Natural killer cell treated with Interleukin-12 subunit alpha and Interleukin-12 subunit beta and Interleukin-15 and Interleukin-18, amount 100 ng/mL, for 72 hours (primary cell): ENCODE measurements at places on chromosomes 11 and 22. TPM values are rescaled to one million over a fixed set of nuclear protein-coding genes. Genes with fewer than 3 reads are reported as not detected.

DNA sequence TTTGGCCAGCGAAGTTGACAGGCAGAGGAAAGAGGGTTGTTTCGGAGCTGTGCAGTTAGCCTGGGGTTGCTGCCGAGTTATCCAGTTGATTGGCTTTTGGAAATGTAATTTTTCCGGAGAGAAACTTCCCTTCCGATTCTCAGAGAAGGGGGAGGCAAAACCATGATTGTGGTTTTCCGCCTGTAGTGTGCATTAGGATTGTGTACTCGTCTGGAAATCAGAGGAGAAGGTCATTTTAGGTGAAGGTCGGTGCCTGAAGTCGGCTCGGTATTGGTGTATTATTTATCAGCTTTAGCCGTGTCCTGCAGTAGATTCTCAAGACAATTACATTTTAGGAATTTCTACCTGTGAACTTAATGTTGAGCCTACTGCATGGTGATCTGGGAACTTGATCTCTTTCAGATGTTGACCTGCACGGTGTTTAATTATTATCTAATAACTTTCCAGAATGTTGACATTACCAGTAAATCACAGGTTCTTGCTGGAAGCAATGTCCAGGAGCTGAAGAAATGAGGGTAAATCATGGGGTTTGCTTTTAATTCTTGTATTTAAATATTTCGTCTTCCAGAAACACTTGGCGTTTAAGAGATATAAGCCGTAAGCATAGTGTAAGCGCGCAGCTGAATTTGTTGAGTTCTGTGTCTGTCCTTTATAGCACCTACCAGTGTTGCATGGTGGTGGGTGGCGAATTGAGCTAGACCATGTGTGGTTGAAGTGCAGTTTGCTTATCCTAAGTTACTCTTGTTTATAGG lies 1.3 kb downstream of the ARHGEF12 start:
- no peak for DNase-seq

DNA sequence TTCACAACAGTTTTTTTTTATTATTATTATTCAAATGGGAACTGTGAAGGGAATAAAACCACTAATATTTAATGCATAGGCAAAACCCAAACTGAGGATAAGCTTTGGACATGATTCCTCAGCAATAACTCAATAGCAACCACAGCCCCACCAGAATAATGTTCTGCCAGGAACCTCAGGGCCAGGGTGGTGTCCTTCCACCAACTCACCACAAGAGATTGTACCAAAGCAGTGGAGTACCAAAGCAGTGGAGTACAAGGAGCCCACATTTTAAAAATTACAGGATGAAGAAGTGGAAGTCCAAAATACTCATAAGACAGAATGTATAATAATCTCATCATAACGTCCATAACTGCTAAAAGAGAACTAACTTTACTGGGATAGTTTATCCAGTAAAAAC lies 32.5 kb upstream of the FZD4 start:
- DNase-seq: no peak

- no peak for DNase-seq
Measured at GRCh38 chr22:37267135-37267587, 15.1 kb upstream of the CYTH4 start.

DNA sequence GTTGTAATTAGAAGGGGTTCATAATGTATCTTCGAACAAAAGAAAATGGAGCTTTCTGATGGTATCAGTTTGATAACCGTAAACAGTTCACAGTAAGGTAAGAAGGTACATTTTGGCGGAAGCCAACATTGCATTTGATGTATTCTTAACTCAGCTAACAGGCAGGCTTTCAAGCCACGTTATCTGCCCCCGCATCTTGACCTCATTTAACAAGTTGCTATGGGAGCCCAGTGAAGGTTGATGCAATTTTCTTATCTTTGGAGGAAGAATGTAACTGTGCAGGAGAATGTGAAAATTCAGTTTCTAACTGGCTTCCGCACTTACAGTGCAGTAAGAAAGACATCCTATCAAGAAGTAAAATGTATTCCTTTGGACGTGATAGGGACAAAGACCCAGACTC lies 110.6 kb downstream of the ETS1 start:
- no peak for DNase-seq

- DNase-seq: no peak
Measured at GRCh38 chr11:119445850-119446249, 22.9 kb upstream of the THY1 start.

- no peak for DNase-seq
Measured at GRCh38 chr11:44627911-44628729, 62.7 kb downstream of the CD82 start.

- no peak for DNase-seq
Measured at GRCh38 chr22:35808377-35808776, 90.7 kb downstream of the APOL5 start.

GRCh38 chr11:44773351-44773965 lies 46.7 kb downstream of the TSPAN18 start:
- no peak for DNase-seq

GRCh38 chr11:42806191-42806590 lies 505.6 kb upstream of the API5 start:
- no peak for DNase-seq

GRCh38 chr22:16387088-16387487 lies 205.5 kb downstream of the CCT8L2 start:
- no peak for DNase-seq

DNA sequence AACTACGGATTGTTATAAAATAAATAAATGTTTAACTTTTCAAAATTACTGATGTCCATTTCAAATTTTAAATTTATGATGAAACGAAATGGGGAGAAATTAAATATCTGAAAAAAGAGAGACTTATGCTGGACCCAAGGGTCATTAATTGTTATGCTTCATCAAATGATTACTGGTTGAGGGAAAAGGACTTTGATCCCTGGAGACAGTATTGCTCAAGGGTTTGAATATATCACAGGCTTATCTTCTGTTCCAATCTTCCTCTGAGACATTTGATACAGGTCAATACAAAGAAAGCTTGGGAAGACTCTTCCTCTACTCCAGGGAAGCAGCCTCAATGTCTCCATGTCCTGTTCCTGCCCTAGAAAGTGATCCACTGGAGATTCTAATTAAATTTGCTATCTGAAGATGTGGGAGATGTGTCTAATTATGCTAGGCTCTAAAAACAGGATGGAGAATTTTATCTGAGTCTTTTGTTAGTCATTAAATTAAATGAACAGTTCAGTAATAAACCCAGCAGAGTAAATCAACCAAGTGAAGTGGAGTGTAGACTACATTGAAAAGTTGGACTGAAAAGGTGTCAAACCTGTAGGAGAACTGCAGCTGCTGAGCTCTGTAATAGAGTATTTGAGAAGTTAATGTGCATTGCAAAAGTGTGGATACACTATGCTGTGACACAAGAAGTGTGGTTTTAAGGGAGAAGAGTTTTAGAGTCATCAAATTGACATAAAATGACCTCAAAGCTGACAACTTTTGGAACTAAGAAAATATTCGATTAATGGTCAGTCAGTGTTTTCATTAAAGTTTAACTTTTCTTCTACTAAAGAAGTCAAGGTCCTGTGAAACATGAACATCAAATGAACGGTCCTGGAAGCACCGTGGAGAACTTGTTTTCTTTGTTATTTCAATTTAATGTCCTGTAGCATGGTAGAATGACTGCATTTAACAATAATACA lies 623.7 kb upstream of the CCDC90B start:
- no peak for DNase-seq

DNA sequence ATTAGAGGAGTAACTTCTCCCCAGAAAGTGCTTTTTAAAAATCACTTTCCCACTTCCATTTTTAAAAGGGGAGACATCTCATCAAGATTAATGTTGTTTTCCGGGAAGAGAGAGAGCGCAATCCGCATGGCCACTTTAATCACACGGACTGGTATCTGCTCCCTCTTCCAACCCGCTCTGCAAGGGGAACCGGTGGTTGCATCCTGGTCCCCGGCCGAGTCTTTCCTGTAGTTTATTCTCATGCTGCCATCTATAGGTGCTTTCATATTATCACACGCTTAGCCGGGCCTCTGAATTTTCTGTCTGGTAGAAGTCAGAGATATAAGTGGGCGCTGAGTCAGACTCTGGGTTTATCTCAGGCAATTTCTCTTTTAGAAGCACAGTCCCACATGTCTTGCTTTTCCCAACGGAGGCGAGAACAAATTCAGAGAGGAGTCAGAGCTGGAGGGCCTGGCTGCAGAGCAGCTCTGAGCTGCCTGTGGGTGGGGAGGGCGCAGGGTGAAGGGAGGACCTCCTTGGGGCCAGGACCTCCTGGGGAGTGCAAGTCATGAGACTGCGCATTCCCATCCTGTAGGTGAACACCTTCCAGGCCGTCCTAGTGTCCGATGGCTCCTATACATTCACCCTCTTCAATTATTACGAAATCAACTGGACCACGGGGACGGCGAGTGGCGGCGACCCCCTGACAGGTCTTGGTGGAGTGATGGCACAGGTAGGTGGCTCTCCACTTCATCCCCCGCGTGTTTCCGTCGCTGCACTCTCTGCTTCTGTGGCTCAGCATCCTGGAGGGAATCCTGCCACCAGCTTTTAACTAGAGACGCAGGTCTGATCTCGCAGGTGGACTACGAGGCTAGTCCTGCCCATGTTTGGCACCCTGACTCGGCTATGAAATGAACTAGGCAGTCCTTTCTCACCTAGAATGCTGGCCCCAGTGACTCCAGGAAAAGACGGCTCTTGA lies 11.7 kb downstream of the TECTA start:
- no peak for DNase-seq

SIPA1 gene
- 139 TPM for total RNA-seq

NPAS4 gene
- total RNA-seq: not detected

SLC35F2 gene
- 18.3 TPM for total RNA-seq

SAA2 gene
- total RNA-seq: not detected

SH3BP1 gene
- total RNA-seq: 160 TPM

OR2AG2 gene
- not detected for total RNA-seq

LRP5 gene
- 2.1 TPM for total RNA-seq
